GM04503 (cell line): ENCODE measurements at places on chromosomes 6 and 20.

DNA sequence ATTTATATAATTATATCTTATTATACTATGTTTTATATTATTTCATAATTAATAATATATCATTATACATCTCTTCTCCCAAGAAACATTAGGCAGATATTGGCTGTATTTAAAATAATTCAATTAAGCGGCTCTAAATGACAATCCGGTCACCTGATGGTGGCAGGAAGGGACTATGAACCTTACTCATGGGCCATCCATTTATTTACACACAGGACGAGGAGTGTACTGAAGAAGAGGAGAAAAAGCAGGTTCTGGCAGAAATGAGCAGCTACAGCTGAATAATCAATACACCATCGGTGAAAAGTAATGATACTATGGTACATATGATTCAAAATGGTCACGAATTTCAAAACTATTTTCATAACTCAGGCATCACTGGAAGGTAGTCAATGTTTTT, 277.7 kb downstream of the KIF16B start:
- DNase-seq: no peak

- no peak for DNase-seq
Measured at GRCh38 chr6:96899451-96899998, 1.8 kb upstream of the NDUFAF4 start.

DNA sequence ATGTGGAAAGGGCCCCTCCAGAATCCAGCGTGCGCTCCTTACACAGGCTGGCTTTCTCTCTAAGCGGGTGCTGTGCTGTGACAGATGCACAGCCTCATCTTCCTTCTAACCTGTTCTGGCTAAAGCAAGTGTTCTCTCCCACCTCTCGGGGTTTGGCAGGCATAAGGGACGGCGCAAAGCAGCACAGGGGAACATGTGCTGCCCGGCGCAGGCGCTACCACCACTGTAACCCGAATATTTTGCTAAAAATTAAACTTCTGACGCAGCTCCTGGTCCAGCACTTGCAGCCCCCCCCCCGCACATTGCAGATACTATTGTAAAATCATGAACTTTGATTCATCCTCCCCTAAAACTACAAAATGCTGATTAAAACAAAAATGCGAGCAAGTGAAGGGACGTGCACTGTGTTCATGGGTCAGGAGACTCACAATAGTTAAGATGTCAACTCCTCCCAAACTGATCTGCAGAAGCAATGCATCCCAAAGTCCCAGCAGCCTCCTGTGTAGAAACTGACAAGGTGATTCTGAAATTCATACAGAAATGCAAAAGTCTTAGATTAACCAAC, 43.0 kb downstream of the TAF4 start:
- no peak for DNase-seq

- DNase-seq: no peak
Measured at GRCh38 chr6:2956930-2957685, 14.3 kb downstream of the SERPINB6 start.

DNA sequence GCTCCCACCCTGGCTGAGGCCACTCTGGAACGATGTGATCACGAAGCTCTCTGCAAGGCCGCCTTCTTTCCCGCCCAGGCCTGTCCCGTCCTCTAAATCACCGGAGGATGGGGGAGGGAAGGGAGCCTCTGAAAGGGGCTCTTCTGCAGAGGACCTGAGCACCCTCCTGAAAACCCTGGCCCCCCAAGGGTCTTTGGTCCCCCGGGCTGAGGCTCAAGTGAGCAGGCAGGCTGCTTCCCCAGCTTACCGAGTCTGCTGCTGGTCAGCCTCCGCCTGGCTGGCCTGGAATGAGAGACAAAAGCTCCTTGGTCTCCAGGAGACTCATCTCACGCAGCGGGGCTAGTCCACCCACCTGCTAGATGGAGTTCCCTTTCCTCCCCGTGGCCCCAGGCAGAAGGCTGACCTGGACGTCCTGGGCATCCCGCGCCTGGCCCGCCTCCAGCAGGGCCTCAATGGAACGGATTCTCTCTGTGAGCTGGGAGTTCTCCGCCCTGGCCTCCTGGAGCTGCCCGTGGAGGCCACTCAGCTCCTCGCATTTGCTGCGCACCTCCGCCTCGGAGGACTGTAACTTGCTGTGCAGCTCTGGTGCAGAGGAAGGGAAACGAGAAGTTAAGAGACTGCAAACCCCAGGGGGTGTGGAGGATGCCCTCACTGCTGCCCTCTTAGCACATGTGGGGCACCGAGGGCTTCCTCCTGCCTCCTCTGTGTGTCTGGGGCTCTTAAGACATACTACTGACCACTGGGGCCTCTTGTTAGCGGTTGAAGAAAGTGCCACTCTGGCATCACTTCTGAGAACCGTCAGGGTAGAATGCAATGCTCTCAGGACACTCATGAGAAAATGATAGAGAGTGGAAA, 54.7 kb downstream of the RRBP1 start:
- DNase-seq: no peak

DNA sequence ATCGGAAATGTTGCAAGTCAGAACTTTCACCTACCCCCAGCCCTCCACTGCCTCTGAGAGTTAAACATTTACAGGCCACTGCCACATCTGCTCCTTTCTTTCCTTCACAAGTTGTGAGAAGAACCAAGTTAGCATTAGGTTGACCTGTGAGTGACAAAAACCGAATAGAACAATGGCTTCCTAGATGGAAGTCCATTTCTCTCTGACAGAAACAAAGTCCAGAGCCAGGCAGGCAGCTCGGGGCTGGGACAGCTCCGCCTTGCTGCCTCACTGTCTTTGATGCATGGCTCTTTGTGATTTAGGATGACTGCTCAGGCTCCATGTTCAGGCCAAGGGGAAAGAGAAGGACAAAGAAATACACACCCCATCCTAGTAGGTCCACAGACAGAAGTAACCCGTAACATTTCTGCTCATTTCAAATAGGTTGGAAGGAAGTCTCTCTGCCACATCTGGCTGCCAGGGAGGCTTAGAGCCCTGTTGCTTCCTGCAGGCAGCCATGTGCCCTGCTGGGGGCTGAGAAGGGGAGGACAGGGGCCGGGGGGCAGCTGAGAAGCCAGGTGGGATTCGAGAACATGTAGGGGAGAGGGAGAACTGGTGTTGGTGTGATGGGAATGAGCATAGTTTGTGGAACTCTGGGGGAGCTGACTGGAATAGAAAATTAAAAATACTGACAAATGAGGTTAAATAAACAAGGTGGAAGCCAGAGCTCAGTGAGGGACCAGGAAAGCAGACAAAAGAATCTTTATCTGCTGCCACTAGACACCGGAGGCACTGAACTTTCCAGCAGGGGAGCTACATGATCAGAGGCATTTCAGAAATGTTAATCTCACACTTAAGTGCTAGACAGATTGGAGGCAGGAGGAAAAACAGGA, 19.5 kb upstream of the IER3 start:
- DNase-seq: no peak

DNA sequence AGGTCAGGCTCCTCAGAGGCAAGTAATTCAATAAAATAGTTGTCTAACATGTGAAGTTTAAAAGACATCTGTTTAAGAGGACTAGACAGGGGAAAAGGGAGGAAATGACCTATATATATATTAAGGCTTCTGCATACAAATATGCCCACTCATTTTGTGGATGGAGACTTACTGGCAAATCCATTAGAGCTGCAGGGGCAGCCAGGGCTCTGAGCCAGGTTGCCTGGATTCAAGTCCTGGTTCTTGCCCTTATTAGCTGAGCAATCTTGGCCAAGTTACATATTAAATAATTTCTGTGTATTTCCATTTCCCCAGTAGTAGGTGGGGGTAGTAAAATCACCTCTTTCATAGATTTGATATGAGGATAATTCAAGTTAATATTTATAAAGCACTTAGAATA, 287.0 kb upstream of the RIMS1 start:
- no peak for DNase-seq

- DNase-seq: no peak
Measured at GRCh38 chr6:62976566-62976965, 234.7 kb upstream of the FKBP1C start.

DNA sequence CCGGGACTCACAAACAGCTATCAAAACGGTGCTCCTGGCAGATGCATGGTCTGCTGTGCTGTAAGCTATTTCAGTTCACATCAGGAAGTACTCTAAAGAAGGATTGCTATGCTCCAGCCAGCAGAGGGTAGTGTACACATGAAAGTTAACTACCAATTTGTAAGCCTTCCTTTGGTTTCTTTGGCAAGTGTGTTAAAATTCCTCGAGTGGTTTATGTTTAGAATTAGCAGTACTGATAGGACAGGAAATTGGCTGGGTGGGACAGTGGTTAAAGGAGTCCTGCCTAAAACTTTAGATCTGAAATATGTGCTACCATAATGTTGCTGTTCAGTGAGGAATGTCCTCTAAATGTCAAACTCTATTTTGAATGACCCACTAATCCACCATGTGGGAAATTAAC, 47.4 kb downstream of the TRMT11 start:
- DNase-seq: peak; percentile 73

- DNase-seq: no peak
Measured at GRCh38 chr6:24931296-24931695, 4.5 kb downstream of the RIPOR2 start.

GRCh38 chr6:86959656-86960055, 22.3 kb downstream of the HTR1E start:
- no peak for DNase-seq

- no peak for DNase-seq
Measured at GRCh38 chr20:47379433-47380150, 23.1 kb upstream of the ZMYND8 start.

DNA sequence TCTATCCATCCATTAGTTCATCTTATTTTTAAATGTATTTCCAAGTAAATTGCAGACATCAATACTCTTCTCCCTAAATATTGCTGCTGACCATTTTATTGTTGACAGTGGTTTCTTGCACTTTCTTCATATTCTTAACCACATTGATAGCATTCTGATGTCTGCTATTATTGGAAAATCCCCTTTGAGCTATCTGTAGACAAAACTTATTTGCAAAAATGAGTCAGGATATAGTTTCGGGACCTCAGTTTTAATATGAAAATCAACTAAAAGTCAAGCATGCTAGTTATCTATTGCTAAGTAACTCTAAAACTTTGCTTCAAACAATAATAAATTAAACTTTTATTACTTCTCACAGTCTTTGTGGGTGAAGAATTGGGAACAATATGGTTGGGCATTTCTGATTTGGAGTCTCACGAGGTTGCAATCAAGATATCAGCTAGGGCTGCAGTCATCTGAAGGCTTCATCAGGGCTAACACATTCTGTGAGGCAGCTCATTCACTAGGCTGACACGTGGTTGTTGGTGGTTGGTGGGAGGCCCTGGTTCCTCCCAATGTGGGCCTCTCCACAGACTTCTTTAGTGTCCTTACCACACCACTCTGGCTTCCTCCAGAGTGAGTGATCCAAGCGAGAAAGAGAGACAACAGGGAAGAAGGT, 32.7 kb downstream of the CD109 start:
- no peak for DNase-seq

- no peak for DNase-seq
Measured at GRCh38 chr6:63928613-63929012, 293.0 kb downstream of the PHF3 start.

- DNase-seq: no peak
Measured at GRCh38 chr20:52972965-52973819, 1.0 kb downstream of the TSHZ2 start.

GRCh38 chr20:33947709-33948295, 45.9 kb upstream of the RALY start:
- DNase-seq: no peak

DNA sequence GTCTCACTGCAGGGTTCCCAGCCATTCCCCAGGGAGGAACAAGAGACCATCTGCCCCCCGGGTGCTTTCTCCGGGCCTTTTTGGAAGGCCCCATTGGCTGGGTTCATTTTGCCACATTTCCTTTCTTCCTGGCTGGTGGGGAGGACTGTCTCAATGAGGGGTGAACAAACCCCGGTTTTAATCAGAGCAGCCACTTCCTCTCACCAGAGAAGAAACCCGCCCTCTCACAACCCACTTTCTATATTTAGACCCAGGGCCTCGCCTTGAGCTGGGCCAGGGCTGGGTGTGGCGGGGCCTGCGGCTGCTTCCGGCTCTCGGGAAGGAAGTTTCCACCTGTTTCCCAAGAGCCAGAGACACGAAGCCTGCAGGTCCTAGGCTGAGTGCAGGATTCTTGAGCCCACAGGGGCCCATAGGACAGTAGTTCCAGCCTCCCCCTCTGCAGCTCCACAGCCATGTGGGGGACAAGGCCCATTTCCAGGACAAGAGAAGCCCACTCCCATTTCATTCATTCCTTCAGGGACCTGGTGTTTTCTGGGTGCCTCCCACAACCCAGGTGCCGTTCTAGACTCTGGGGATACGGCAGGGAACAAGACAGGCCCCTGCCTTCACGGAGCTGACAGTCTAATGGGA, 41.8 kb downstream of the RBM38 start:
- DNase-seq: no peak

GRCh38 chr6:13373488-13373886, 45.1 kb upstream of the TBC1D7 start:
- DNase-seq: no peak

DNA sequence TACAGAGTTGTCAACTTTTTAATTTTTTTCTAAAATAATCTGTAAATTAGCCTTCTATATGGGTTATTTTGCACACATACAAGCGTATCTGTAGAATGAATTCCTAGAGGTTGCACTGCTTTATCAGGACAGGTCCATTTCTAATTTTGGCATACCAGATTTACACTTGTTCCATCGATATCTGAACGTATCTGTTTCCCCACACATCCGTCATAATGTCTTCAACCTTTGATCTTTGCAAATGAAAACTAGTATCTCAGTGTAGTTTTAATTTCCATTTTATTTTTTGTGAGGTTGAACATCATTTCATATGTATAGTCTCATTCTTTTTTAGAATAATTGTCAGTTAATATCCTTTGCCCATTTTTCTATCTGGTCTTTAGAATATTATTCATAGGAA, 22.7 kb downstream of the SENP6 start:
- no peak for DNase-seq

DNA sequence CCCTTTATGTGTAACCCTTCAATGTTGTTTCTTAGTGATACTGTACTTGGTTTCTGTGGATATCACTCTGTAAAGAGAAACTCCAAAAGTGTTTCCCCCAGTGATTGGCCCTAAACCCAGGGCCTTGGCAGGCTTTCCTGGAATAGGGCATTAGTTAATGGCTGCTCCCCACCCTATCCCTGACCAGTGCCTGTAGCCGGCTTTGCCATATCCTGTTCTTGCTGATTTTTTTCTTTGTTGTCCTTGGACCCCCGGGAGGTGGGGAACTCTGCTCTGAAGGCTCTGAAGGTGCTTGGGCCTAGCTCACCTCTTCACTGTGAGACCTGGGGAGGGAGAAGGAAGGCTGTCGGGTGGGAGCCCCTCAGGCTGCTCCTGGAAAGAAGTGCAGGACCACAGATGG, 120.1 kb downstream of the TCP11 start:
- no peak for DNase-seq

- no peak for DNase-seq
Measured at GRCh38 chr6:108002365-108003221, 44.6 kb upstream of the SEC63 start.

DNA sequence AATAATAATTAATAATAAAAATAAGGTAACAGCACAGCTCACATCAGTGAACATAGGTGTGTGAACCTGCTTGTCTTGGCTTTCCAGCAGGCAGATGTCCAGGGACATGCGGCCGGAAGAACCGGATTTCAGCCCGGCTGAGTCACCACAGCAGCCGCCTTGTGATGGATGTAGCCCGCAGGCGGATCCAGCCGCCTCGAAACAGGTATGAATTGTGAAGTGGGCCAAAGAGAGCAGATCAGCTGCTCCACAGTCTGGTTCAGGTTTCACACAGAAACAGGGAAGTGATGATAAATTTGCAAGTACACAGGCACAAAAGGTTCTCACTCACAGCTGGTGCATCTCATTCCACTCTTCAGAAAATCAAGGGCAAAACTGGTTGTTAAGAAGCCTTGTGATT, 55.1 kb downstream of the ID4 start:
- no peak for DNase-seq
